Cardiac ventricle fibroblast (primary cell): ENCODE measurements at places on chromosomes 6 and 20. TPM values are rescaled to one million over a fixed set of nuclear protein-coding genes. Genes with fewer than 3 reads are reported as not detected.

Gene ZBTB46
- total RNA-seq: 3.0 and 6.2 TPM in 2 replicates

Gene OLIG3
- total RNA-seq: not detected in 2 replicates

Gene CST4
- total RNA-seq: not detected in 2 replicates

Gene DACT2
- total RNA-seq: 5.3 and 8.5 TPM in 2 replicates

Gene CLDN20
- not detected in 2 replicates for total RNA-seq

Gene IFT52
- 15.3 and 24.7 TPM in 2 replicates for total RNA-seq

Gene DEFB116
- not detected in 2 replicates for total RNA-seq
